CD4-positive, alpha-beta memory T cell (primary cell): ENCODE measurements at places on chromosomes 5 and 9. TPM values are rescaled to one million over a fixed set of nuclear protein-coding genes. Genes with fewer than 3 reads are reported as not detected.

The FAM221B gene
- not detected for polyA plus RNA-seq

The COL27A1 gene
- not detected for polyA plus RNA-seq

The IQGAP2 gene
- 24.7 TPM for polyA plus RNA-seq

The PCDHGB1 gene
- polyA plus RNA-seq = not detected

The GAPVD1 gene
- 59.2 TPM for polyA plus RNA-seq

The CAAP1 gene
- polyA plus RNA-seq = 18.6 TPM

- no peak for DNase-seq
Observed at GRCh38 chr9:107249131-107249533, 33.9 kb upstream of the RAD23B start.

- DNase-seq = peak; percentile 43
Observed at GRCh38 chr5:181224390-181225229, 1.5 kb downstream of the TRIM41 start.

DNA sequence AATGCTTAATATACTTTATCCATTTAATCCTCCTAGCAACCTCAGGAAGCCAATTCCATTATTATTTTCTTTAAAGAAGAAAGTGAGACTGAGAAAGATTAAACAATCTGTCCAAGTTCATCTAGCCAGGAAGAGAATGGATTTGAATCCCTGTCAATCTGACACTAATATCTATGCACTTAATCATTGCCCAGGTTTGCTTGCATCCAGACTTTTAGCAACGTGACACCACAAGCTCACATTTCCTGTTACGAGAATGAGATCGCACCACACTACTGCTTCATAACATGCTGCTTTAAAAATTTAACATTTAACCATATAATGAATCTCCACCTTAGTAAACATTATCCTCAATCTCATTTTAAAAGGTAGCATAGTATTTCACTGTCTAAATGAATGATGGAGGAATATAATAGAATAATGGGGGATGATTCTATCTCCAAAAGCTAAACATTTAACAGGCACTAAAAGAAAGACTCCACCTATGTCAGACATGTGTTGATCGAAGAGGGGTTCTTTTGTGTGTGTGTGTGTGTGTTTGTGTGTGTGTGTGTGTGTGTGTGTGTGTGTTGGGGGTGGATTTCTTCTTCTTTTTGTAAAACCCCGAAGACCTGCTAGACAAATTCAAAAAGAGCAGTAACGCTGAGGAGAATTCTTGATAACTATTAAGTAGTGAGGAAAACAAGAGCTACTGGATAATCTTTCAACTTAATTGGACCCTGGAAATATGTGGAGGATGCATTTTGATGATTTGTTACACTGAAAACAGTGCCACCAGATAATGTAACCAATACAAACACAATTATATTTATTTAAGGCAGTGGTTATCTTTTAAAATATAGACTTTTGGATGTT, 138.7 kb upstream of the NR3C1 start:
- DNase-seq = no peak

DNA sequence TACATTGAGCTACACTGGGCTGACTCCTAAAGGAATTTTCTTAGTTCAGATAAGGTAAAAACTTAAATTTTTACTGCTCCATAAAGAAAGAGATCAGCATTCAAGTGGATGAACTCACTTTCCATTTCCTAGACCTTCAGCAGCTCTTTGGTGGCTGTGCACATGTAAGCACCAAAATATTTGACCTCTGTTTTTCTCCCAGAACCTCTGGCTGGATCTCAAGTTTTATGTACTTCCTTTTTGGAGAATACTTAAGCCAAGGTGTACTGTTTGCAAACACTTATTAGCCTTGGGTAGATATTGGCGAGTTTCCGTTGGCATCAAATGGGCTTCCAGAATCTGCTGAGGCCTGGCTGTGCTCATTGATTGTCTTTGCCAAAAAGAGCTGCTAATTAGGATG, 10.3 kb downstream of the TNC start:
- DNase-seq = no peak

DNA sequence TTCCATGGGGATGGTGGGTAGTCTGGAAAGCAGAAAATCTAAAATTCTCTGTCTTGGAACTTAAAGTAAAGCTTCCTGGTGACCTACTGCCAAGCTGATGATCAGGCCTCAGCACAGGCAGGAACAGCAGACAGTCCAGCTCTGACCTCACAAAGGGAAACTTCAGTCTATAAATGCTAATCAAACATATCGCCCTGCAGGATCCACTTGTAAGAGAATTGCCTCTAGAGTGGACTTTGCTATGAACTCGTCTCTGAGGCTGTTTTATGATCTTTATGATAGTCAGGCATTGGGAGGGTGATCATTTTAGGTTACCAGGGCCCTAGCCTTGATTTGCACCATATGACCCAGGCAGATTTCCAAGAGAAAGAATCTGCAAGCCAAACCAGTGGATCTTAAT, 67.6 kb upstream of the SELENOP start:
- DNase-seq = no peak

DNA sequence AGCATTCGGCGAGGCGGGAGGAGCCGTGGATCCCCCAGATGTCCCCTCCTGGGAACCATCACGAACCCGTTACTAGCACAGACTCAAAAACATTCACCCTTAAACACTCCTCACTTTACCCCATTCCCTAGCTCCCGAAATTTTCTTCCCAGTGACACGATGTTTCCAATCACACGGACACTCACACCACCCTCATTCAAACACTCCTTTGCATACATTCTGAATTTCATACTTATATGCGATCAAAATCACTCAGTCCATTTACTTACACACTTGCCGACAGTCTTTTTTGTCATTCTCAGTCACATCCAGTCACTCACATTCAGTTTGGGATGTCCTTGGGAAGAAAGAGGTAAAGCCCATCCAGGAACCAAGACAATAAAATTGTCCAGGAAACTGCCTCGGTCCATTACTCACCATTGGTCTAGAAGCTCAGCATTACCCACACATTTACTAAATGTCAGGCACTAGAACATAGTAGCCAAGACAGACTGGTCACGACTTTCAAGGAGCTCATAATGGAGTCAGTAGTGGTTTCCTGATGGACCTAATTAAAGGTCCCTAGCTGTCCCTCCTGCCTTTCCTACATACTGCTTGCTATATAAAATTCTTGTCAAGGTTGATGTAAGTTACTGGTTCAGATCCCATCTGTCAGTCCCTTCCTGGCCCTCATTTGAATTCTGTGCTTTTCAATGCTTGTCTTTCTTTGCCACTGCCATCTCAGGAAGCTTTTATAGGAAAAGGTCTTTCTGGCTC, 574 bp downstream of the SLC35A4 start:
- DNase-seq = no peak

- no peak for DNase-seq
Observed at GRCh38 chr5:141402553-141403243, at the start of gene PCDHGA9. TSS of gene PCDHGA9 (plus strand) at chr5:141402778. CDS start at chr5:141402953, 175 bp downstream.

- DNase-seq = no peak
Observed at GRCh38 chr5:94080390-94080789, 339.0 kb upstream of the POU5F2 start.

GRCh38 chr5:127886081-127886480, 182.9 kb downstream of the CCDC192 start:
- DNase-seq = no peak

DNA sequence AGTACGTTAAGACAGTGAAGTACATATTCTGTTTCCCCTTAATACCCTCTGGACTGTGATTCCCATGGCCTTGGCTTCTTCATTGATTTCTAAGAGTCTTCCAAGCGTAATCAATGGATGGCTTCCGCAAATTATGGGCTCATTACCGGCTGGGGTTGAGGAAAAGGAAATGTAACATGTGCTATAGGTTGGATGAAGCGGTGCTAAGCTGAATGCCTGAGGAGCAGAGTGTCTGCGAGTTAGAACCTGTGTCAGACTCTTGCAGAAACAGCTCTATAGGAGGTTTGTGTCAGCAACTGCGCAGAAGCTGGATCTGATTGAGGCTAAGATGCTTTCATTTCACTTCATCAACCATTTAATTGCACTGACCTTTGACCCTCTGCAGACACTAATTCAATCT, 114.3 kb upstream of the CDH18 start:
- no peak for DNase-seq

- DNase-seq = no peak
Observed at GRCh38 chr9:5720151-5720550, 91.2 kb downstream of the RIC1 start.
